Psoas muscle (tissue), 8 donors: ENCODE measurements at places on chromosomes 16 and 17. TPM values are rescaled to one million over a fixed set of nuclear protein-coding genes. Genes with fewer than 3 reads are reported as not detected.

GRCh38 chr17:65629234-65629690 lies 67.8 kb upstream of the AXIN2 start:
- H3K36me3 ChIP-seq, result no peaks in the 10 kb centered on the region
- no peak overlapping the region for H3K27ac ChIP-seq
- no peaks in the 10 kb centered on the region for H3K4me1 ChIP-seq
- no peak overlapping the region for H3K4me3 ChIP-seq

- H3K27me3 ChIP-seq, result no peaks in the 10 kb centered on the region
- H3K36me3 ChIP-seq, result no peaks in the 10 kb centered on the region
- DNase-seq, result peak; percentile 81
- peaks cover 59% of the 10 kb centered on the region for H3K4me1 ChIP-seq
- no peak overlapping the region for H3K4me3 ChIP-seq
Measured at GRCh38 chr17:1787301-1787902, 25.5 kb downstream of the SERPINF1 start.

DNA sequence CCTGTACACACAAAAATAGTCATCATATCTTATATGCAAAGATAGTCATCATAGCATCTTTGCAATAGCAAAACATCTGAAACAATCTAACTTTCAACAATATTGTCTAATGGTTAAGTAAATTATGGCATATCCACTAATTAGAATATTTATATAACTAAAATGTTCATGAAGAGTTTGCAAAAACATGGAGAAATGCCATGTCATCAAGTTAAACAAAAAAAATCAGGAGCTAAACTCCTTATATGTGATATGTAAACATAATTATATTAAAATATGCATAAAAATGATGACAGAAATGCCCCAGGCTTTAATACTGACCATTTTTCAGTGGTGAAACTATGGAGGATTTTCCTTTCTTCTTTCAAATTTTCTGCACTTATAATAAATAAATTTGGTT lies 22.3 kb upstream of the XYLT1 start:
- H3K4me1 ChIP-seq, result no peaks in the 10 kb centered on the region
- H3K36me3 ChIP-seq, result no peaks in the 10 kb centered on the region
- H3K27me3 ChIP-seq, result no peaks in the 10 kb centered on the region
- DNase-seq, result no peak
- no peak overlapping the region for H3K27ac ChIP-seq

DNA sequence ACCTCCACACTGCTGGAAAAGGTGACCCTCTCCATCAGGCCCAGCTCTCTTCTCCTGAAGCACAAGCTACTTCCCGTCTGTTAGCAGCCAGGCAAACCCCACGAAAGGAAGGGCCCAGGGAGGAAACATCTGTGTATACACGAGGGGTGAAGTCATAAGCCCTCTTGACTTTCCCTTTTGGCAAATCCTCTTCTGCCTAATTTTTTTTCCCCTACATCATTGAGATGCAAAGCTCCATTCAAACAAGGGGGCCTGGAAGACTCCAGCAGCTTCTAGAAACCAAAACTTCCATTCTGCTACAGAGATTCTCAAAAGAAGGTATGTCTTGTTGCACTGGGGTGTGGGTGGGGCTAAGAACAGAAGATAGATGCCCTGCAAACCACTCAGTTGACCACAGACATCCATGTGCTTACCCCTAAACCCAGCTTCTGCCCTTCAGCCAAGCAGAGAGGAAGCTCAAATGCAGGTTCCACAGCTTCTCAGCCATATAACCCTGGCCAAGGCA lies 145.6 kb upstream of the RCVRN start:
- H3K36me3 ChIP-seq, result no peaks in the 10 kb centered on the region
- H3K4me3 ChIP-seq, result no peak overlapping the region
- H3K27me3 ChIP-seq, result no peaks in the 10 kb centered on the region
- DNase-seq, result no peak
- H3K4me1 ChIP-seq, result no peaks in the 10 kb centered on the region

NFE2L1 gene
- 990 TPM for total RNA-seq

GRCh38 chr16:73046849-73047214 lies 1.1 kb downstream of the ZFHX3 start:
- no peak for DNase-seq
- H3K36me3 ChIP-seq, result no peaks in the 10 kb centered on the region
- peaks cover 79% of the 10 kb centered on the region for H3K4me1 ChIP-seq
- H3K4me3 ChIP-seq, result peak overlapping the region; percentile 84
- no peaks in the 10 kb centered on the region for H3K27me3 ChIP-seq
- H3K27ac ChIP-seq, result peak overlapping the region; percentile 98

GRCh38 chr16:9270424-9270823 lies 179.0 kb downstream of the HAPSTR1 start:
- H3K4me1 ChIP-seq, result no peaks in the 10 kb centered on the region
- DNase-seq, result no peak
- no peak overlapping the region for H3K27ac ChIP-seq
- no peak overlapping the region for H3K4me3 ChIP-seq
- no peaks in the 10 kb centered on the region for H3K27me3 ChIP-seq

DNA sequence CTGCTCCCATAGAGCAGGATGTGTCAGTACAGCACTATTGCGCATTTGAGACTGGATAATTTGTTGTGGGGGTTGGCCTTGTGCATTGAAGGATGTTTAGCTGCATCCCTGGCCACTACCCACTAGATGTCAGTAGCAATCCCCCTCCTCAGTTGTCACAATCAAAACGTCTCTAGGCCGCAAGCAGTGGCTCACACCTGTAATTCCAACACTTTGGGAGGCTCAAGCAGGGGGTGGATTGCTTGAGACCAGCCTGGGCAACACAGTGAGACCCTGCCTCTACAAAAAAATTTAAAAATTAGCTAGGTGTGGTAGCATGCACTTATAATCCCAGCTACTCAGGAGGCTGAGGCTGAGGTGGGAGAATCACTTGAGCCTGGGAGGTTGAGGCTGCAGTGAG lies 48.4 kb downstream of the CENPV start:
- H3K36me3 ChIP-seq, result peaks cover 13% of the 10 kb centered on the region
- no peak for DNase-seq
- H3K4me3 ChIP-seq, result no peak overlapping the region

GRCh38 chr16:87846705-87847466 lies 22.4 kb downstream of the SLC7A5 start:
- no peak for DNase-seq
- H3K36me3 ChIP-seq, result peaks cover 35% of the 10 kb centered on the region
- H3K27ac ChIP-seq, result peak overlapping the region; percentile 81
- no peak overlapping the region for H3K4me3 ChIP-seq

GRCh38 chr17:75908201-75908600 lies 3.5 kb upstream of the MRPL38 start:
- DNase-seq, result no peak
- H3K36me3 ChIP-seq, result no peaks in the 10 kb centered on the region
- H3K4me1 ChIP-seq, result peaks cover 10% of the 10 kb centered on the region
- H3K27me3 ChIP-seq, result no peaks in the 10 kb centered on the region

- H3K27me3 ChIP-seq, result no peaks in the 10 kb centered on the region
- no peak for DNase-seq
- no peak overlapping the region for H3K4me3 ChIP-seq
- no peaks in the 10 kb centered on the region for H3K36me3 ChIP-seq
- no peaks in the 10 kb centered on the region for H3K4me1 ChIP-seq
- H3K27ac ChIP-seq, result no peak overlapping the region
Measured at GRCh38 chr17:7183433-7184090, 4.4 kb upstream of the ASGR1 start.

TBX4 gene
- 0.22 TPM for total RNA-seq

DNA sequence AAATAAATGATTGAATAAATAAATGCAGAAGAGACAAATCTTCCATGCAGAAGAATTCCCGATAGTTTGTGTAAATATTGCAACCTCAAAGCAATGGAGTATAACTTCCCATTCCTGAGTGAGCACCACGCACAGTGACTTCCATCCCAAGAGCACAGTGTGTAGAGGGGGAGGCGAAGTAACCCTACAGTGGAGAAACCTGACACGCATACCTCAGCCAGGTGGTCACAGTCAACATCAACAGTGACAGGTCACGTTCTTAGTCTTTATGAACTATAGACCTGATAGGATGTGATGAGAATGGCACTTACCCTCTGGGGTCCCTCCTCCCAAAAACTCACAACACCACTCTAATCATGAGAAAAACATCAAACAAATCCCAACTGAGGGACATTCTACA lies 111.6 kb downstream of the DYNLRB2 start:
- H3K27ac ChIP-seq, result no peak overlapping the region
- H3K4me1 ChIP-seq, result no peaks in the 10 kb centered on the region
- no peak overlapping the region for H3K4me3 ChIP-seq
- H3K27me3 ChIP-seq, result no peaks in the 10 kb centered on the region

GRCh38 chr17:9658593-9659211 lies 13.4 kb downstream of the USP43 start:
- H3K27ac ChIP-seq, result no peak overlapping the region
- no peak for DNase-seq
- H3K4me3 ChIP-seq, result no peak overlapping the region
- H3K36me3 ChIP-seq, result no peaks in the 10 kb centered on the region
- no peaks in the 10 kb centered on the region for H3K4me1 ChIP-seq
- H3K27me3 ChIP-seq, result peaks cover 1% of the 10 kb centered on the region

- H3K4me3 ChIP-seq, result no peak overlapping the region
- no peaks in the 10 kb centered on the region for H3K36me3 ChIP-seq
- H3K27ac ChIP-seq, result no peak overlapping the region
- peaks cover 11% of the 10 kb centered on the region for H3K4me1 ChIP-seq
Measured at GRCh38 chr17:63480192-63480784, 3.4 kb downstream of the ACE start.

- DNase-seq, result no peak
- H3K27me3 ChIP-seq, result no peaks in the 10 kb centered on the region
- no peak overlapping the region for H3K27ac ChIP-seq
- no peaks in the 10 kb centered on the region for H3K4me1 ChIP-seq
Measured at GRCh38 chr16:48946686-48947370, 334.8 kb downstream of the CBLN1 start.

DNA sequence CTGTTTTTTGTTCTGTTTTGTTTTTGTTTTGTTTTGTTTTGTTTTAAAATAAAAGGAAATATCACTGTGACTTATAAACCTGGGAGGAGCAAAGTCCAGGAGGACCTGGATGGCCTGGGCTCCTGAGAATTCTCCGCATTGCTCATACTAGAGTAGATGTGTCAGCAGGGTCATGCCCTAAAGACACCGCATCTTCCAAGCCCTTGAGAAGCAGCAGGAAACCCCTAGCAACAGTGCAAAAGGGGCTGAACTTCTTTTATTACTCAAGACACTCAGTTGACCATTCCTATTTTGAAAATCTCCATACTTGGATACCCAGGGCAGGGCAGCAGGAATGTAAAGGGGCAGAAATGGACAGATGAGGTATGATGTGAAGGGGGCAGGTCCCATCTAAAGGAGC lies 51.8 kb downstream of the SYT17 start:
- no peak overlapping the region for H3K4me3 ChIP-seq
- no peak overlapping the region for H3K27ac ChIP-seq
- no peak for DNase-seq

GRCh38 chr16:79318143-79318899 lies 282.2 kb downstream of the MAF start:
- DNase-seq, result peak; percentile 27
- no peaks in the 10 kb centered on the region for H3K36me3 ChIP-seq
- no peak overlapping the region for H3K4me3 ChIP-seq
- no peaks in the 10 kb centered on the region for H3K27me3 ChIP-seq
- peak overlapping the region; percentile 0 for H3K27ac ChIP-seq

- H3K27me3 ChIP-seq, result peaks cover 11% of the 10 kb centered on the region
- peaks cover 3% of the 10 kb centered on the region for H3K4me1 ChIP-seq
- peak overlapping the region; percentile 76 for H3K27ac ChIP-seq
- H3K36me3 ChIP-seq, result no peaks in the 10 kb centered on the region
- H3K4me3 ChIP-seq, result peak overlapping the region; percentile 76
Measured at GRCh38 chr17:75588596-75589011, 1.0 kb downstream of the MYO15B start.

DNA sequence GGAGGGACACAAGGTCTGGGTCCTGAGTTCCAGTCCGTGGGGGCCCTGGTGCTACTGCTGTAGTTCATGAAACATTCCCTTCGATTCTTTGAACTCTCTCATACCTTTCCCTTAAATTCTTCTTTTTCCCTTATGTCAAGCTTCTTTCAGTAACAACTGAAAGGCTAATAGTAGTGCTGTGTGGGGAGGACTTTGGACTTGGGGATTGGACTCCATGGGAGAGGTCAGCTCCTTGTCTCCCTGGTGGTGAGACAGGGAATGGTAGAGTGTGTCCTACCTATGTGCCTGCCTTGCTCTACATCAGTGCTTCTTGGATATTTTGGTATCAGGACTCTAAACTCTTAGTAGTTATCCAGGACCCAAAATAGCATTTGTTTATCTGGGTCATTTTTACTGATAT lies 628.1 kb downstream of the WWOX start:
- H3K4me1 ChIP-seq, result no peaks in the 10 kb centered on the region
- no peak for DNase-seq
- H3K27me3 ChIP-seq, result no peaks in the 10 kb centered on the region
- H3K27ac ChIP-seq, result no peak overlapping the region

DNA sequence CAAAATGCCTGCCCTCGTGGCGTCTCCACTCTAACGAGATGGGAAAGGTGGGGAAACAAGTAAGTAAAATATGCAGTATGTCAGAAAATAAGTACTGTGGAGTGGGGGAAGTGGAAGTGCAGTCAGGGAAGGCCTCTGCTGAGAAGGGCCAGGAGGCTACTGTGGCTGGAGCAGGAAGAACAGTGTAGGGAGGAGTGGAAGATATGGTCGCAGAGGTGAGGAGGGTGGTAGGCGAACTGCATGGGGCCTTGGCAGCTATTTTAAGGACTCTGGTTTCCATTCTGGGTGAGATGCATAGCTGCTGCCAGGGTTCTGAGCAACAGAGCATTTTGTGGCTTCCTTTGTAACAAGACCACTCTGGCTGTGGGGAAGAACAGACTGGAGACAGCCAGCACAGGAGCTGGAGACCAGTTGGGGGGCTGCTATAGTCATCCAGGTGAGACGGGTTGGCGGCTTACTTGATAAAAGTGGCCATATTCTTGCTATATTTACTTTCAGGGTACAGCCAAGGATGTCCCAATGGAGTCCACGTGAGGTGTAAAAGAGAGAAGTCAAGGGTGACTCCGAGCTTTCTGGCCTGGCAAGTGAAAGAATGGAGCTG lies 42.6 kb downstream of the CYTH1 start:
- H3K27ac ChIP-seq, result peak overlapping the region; percentile 81
- peaks cover 82% of the 10 kb centered on the region for H3K4me1 ChIP-seq
- no peaks in the 10 kb centered on the region for H3K36me3 ChIP-seq
- no peak for DNase-seq
- H3K4me3 ChIP-seq, result no peak overlapping the region
- H3K27me3 ChIP-seq, result no peaks in the 10 kb centered on the region

DNA sequence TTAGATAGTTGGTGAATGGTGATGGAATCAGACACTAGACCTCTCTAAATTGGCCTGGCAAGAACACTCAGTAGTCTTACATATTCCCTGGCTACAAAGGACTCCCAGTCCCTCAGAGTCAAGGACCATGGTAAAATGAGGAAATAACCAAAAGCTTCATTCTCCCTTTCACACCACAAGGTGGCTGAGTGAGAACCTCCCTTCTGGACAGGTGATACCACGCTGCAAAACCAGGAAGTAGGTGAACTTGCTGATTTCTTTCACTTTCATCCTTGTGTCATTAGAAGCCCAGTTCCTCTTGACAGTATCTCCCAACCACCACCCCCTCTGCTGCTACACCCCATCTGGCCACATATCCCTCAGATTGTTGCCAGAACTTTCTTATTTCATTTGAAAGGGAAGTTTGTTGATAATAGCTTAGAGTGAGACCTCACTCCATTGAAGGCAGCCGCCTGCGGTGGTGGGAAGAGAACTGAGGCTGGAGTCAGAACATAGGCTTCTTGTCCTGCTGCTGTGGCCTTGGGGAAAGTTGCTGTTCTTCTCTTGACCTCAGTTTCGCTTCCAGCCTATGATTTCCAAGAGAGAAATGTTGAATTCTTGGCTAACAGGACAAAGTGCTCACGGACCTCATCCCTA lies 290.6 kb upstream of the CCL2 start:
- no peak for DNase-seq
- no peaks in the 10 kb centered on the region for H3K27me3 ChIP-seq
- H3K4me3 ChIP-seq, result no peak overlapping the region
- no peaks in the 10 kb centered on the region for H3K36me3 ChIP-seq
- H3K27ac ChIP-seq, result no peak overlapping the region

CCL16 gene
- total RNA-seq, result not detected
